ENCODE measurements at places on chromosomes 11 and 22. TPM values are rescaled to one million over a fixed set of nuclear protein-coding genes. Genes with fewer than 3 reads are reported as not detected.
A peak's percentile ranks its signal among the peaks of the same experiment; 100 is the strongest.

DNA sequence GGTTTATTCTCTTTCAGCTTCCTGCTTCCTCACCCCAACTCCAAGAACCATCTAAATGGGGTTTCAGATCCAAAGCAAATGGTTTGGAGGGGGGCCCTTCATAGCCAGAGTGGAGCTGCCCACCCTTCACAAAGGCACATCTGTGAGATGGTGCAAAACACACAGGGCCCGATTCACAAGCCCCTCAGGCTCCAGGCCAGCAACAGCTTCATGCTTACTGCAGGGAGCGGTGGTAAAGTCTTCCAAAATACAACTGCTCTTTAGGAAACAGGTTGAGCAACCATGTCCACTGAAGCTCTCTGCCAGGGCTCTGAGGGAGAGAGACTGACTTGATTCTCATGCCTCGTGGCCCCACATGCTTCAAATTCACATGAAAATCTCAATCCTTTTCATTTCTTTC is 213.0 kb upstream of the NARS2 start:
- DNase-seq = no peak

DNA sequence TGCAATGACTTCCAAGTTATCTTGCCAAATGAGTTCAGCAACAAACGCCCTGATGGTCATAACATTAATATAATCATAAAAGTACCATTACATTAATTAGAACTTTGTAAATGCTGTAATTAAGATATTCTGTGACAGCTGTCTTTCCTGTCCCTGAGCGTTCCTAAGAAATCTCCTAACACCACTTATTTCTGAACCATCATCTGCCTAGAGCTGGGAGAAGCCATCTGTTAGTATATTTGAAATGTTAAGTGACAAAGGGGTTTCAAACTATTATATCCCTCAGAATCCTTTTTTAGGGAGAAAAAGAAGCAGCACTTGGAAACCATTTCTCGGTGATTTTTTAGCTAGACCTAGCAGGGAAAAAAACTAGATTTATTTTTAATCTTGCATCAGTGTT is 657.5 kb downstream of the FAM181B start:
- DNase-seq = no peak

GRCh38 chr22:18975434-18976196 is 39.5 kb upstream of the PRODH start:
- peak; percentile 28 for DNase-seq

DNA sequence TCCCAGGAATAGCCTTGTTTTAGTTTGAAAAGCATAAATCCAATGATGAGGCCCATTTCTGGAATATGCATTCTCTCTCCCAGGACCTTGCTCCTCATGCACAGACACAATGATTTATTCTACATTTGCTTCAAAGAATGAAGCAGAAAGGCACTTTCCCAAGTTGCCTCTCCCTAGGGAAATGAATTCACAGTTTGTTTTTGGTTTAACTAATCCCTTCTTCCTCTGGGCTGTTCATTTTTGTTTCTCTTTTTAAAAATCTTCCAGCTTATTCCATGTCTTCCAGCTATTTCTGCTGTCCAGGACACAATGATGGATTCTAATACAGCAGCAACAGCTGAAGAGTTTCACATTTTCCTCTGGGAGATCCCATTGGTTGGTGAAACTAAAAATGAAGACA is 1529.2 kb upstream of the TENM4 start:
- DNase-seq = no peak

DNA sequence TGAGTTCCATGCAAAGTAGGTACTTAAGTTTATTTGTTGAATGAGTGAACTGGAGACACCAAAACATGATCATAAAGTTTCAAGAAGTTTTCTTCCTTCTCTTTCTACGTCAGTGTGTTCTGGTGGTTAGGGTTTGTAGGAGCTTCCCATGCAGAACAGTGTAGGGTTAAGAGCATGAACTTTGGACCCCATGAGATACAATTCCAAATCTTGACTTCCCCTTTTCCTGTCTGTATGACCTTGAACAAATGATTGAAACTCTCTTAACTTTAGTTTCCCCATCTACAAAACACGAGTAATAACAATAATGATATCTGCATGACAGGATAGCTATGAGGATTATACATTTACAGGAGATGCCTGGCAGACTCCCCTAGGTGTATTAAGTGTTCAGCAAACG is 41.0 kb upstream of the TENM4 start:
- DNase-seq = no peak

The ZNRD2 gene
- total RNA-seq = 31.6 TPM

The EMID1 gene
- 0.36 TPM for total RNA-seq

The NOX4 gene
- 1.9 TPM for total RNA-seq

The SCGB1D2 gene
- total RNA-seq = 0.67 TPM

The RNF215 gene
- total RNA-seq = 9.2 TPM
